ENCODE measurements at places on chromosomes 2 and 18.

- no peak for DNase-seq
These were observed 491.4 kb upstream of the CRIM1 start for GRCh38 chr2:35864141-35864540.

DNA sequence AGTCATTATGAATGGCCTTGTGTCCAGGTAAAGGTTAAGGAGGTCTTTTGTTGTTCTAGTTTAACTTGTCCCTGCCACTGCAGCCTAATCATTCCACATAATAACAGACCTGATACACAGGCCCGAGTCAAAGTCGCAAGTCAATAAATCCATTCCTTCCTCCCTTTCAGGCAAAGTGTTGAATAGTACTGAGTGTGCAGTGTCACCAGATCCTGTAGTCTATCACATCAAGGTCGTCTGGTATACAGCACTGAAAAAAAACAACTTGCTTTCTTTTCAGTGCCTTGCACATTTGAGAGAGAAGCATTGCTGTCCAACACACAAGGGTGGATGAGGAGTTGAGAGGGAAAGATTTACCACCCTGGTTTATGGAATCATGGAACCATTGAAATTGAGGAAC is 606.2 kb downstream of the BCL11A start:
- no peak for DNase-seq

GRCh38 chr2:1739322-1739957 is 4.9 kb downstream of the PXDN start:
- DNase-seq, result no peak

DNA sequence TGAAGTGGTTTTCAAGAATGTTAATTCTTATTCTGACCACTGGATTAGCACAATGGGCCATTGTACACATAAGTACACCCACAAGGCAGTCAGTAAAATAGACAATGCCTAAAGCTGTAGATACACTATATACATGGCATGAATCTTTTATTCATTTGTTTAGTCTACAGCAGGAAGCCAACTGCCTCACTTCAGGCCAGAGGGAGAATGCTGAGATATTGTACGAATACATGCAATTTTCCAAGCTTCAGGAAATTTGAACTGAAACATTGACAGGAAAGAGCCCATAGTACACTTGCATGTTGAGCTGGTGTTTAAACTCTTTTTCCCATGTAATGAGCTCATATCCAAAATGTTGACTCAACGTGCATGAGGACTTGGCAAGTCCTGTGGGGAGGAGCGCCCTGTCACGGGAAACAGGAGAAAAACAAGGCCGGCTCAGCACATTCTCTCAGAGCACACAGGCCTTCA is 111.6 kb upstream of the CYP1B1 start:
- no peak for DNase-seq

- no peak for DNase-seq
These were observed 62.7 kb upstream of the DOCK10 start for GRCh38 chr2:225104971-225105370.

DNA sequence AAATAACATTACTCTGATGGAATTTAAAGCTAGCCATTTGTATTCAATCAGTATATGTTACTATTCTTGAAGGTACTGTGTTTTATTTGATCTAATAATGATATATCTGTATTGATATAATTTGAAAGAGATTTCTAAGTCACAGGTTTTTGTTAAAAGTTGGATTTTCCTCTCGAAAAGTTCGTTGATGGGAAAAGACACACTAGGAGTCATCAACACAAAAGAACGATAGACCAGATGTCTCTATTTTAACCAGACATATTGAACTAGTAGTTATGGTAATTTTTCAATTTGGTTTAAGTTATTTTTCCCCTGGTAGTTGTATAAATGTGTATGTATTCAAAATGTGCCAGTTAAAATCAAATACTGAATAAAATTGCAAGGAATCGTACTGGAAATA is 2.5 kb downstream of the ASXL3 start:
- DNase-seq, result no peak

DNA sequence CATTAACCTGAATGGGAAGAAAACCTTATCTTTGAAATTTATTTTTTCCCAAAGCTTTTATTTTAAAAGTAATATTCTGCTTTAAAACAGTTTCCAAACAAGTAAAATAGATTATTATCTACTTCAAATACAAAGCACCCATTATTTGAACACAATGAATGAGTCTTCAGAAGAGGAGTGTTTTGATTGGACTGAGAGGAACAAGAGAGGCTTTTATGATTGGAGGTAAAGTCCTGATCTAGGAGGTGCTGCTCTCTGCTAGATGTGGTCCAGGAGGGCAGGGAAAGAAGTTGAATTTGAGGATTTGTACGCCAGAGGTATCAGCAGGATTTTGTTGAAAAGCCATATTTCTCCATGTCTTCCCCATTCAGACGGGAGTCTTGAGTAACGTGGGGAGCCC is 900.7 kb downstream of the SOCS6 start:
- DNase-seq, result no peak

- DNase-seq, result no peak
These were observed 14.3 kb upstream of the TMEM185B start for GRCh38 chr2:120237491-120237902.

- no peak for DNase-seq
These were observed 1091.7 kb downstream of the TDRD15 start for GRCh38 chr2:22215517-22215916.

- DNase-seq, result no peak
These were observed 31.7 kb downstream of the UBE2F start for GRCh38 chr2:237998530-237998929.

DNA sequence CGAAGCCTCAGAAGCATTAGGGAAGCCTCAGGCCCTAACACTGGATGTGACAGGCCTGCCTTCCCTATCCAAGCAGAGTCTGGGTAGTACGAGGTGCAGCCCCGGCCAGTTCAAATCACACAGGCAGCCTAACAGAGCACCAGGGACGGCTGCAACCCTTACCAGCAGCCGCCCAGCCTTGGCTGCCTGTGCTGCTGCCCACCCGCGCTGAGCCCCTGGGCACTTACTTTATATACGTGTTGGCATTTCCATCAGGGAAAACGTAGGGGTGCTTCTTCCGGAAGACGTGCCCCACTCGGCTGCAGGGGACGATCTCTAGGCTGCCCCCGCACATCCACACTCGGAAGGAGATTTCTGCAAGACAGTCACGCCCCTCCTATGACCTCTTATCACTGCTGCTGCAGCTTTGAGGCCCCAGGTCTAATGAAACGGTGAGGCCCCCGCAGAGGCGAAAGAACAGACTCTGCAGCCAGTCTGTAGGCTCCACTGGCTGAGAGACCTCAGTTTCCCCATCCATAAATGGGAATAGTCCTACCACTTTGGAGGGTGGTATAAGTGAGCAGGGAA is 124.7 kb upstream of the CAPN13 start:
- no peak for DNase-seq

- no peak for DNase-seq
These were observed 1.3 kb downstream of the PROC start for GRCh38 chr2:127419448-127420038.

GRCh38 chr2:53188851-53189510 is 578.6 kb upstream of the CHAC2 start:
- no peak for DNase-seq

DNA sequence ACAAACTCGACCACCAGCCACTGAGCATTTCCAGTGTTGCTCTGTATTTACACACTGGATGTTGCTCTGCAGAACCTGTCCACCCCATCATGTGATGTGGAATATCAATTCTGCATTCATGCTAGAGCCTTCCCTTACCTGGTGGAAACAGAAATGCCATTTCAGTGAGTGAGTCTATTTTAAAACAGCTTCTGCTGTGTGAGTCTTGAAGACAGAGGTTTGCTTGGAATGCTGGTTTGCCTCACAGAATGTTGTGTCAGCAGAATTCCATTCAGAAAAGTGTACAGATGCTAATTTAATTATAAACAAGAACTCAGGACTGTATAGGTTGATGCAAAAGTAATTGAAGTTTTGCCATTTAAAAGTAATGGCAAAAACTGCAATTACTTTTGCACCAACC is 118.3 kb downstream of the MAP3K20 start:
- no peak for DNase-seq

DNA sequence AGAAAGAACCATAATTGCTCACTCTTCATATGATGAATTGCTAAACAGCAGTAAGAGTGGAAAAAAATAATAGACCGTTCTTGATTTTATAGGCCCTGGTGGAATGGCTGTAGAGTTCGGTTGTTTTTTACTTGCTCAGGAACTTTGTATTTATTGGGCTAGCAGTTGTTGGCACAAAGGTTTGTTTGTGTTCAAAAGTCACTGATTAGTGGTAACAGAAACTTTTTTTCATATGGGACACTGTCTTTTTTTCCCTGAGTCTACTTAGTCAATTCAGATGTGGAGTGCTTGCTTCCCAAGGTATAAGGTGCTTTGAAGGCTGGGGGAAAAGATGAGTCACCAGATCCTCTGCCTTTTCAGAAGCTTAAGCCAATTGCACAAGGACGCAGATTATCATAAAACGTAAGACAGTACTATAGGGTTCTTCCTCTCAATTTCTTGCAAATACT is 25.8 kb downstream of the PHLPP1 start:
- no peak for DNase-seq

- no peak for DNase-seq
These were observed 21.5 kb upstream of the TNS1 start for GRCh38 chr2:218024336-218024735.

DNA sequence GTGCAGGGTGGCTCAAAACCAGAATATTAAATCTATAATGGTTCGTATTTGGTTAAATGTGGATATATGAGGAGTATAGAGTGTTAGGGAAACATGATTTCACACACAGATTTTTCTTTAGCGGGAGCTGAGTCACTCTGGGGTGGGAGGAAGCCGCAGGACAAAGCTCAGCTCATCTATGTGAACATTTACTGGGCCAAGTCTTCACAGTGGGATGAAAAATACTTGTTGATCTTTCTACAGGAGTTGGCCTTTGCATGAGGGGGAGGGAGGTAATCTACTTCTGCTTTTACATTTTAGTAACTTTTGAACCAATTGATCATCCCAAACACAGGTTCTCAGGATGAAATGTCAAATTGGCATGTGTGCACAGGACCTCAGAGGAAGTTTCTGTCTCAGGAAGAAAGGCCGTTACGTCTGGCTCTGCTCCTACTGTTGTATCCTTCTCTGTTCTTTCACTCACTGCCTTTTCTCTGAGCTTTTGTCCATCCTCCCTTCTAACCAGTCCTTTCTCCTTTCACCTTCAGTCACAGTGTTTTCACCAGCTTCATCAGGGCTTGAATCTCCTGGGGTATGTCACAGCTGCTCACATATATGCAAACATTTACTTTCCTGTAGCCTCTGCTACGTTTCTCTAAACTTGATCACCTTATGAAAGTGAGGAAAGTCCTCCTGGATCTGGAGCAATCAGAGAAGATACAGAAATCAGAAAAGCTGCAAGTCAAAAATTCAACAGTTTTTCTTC is 943.3 kb upstream of the FANCL start:
- no peak for DNase-seq

DNA sequence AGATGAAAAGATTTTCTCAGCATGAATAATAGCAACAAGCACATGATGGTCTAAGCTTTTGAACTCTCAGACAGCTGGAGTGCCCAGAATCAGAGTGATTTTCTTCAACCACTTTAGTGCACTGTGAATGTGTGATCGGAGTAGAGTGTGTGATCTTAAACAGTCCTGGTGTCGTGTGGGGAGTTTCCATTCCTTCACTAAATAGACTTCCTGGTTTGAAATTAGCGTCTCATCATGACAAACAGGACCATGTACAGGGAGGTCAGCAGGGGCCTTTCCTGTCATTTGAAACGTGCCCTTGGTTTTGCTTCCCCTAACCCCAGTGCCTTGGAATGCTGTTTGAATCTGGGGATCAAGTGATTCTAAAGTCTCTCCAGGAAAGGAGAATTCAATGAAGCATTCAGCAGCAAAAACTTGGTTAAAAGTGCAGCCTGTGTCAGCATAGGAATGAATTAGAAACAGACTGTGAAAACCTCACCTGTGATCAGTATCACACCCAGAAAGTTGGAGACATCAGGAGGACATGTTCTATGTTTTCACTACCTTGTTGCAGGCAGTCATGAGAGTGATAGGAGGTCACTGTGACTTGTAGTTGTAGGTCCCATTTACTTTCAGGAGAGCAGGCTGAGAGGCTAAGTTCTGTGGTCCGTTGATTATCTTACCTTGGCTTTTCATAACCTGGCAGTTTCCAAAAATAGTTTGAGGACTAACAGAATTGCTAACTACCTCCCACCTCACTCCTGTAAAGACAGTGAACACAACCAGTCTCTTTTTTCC is 400.3 kb downstream of the MTX2 start:
- no peak for DNase-seq

DNA sequence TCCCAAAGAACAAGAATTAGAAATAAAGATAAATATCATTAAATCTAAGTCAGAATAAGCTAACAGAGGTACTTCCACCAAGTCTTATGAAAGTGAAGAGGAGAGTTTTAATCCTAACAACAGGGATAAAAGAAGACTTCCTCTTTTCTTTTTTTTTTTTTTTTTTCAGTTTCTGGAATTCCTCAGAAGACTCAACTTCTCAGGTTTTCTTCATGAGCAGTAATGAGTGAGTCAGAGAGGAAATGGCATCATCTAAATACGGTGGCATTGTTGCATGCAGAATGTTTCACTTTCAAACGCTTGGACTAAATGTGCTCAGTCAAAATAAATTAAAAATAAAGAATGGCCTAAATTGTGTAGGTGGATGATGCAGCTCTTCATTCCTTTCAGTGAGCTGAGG is 45.6 kb upstream of the ARHGAP15 start:
- no peak for DNase-seq

DNA sequence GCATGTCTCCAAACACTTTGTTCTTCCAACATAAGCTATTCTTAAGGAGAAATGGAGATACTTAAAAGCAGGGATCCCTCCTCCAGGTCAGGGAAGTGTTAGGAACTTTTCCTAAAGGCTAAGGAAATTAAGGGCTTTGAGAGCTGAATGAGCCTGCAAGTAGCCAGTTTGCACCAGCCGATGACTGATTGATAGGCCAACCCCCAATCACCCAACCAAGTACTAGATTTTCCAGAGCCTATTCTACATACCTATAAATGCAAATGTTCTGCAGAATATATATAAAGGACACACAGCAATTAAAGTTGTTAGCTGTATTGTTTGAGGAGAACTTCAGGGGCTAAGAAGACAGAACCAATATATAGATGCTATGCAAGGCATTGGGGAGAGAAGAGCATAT is 547.6 kb downstream of the NRXN1 start:
- no peak for DNase-seq

All from GM19239 (cell line).